Activated CD4-positive, alpha-beta T cell treated with anti-CD3 and anti-CD28 coated beads, Interleukin-2, Interleukin-6, amounts not matched to agents 100 ng/mL and 50 ng/mL, durations not matched to agents 16 hours and 8 hours (primary cell): ENCODE measurements at places on chromosomes 11 and 22.
A peak's percentile ranks its signal among the peaks of the same experiment; 100 is the strongest.

GRCh38 chr11:111454561-111455192 lies 57.5 kb downstream of the BTG4 start:
- DNase-seq: peak; percentile 69

GRCh38 chr22:29458551-29458950 lies 20.2 kb downstream of the RFPL1 start:
- DNase-seq: no peak

DNA sequence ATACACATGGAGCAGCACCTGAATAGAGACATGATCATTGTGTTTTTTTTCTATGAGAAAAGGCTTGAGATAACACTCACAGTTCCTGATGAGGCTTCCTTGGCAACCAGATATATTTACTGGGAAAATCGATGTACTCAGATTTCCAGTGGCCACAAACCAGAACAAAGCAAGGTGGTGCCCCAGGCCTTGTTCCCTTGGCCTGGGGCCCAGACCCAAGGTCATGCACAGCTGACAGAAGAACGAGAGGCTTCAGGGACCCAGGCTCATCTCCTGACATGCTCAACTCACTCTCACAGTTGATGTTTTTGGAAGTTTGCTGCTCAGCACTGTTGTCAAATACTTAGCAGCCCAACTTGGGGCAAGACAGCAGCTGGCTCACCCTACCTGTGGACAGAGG lies 281.8 kb downstream of the NTM start:
- DNase-seq: no peak

DNA sequence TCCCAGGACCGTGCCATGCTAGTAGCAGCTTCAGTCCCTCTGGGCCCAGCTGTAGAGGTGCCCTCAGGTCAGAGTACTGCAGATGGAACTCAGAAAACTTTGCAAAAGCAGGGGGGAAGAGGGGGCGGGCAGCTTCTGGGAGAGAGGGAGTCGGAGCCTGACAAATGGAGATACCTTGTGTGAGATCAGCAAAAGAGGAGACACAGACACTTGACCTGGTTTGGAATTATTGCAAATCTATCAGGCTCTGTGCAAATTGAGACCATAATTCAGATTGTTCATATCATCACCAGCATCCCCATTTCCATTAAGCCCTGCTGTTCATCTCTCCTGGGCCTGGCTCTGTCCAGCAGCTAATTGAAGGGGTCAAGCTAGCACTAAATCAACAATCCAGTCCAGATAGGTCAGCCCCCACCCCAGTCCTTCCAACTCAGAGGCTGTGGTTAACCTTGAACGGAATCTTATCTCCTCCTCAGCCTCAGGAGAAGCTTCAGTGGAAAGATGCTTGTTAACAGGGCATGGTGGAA lies 292.6 kb upstream of the PLET1 start:
- no peak for DNase-seq

- DNase-seq: no peak
These were observed 31.4 kb downstream of the LIMK2 start for GRCh38 chr22:31243339-31244045.

GRCh38 chr11:62724171-62724570 lies 3.1 kb downstream of the HNRNPUL2 start:
- DNase-seq: no peak

GRCh38 chr11:75706260-75706729 lies 11.3 kb upstream of the MOGAT2 start:
- peak; percentile 76 for DNase-seq

DNA sequence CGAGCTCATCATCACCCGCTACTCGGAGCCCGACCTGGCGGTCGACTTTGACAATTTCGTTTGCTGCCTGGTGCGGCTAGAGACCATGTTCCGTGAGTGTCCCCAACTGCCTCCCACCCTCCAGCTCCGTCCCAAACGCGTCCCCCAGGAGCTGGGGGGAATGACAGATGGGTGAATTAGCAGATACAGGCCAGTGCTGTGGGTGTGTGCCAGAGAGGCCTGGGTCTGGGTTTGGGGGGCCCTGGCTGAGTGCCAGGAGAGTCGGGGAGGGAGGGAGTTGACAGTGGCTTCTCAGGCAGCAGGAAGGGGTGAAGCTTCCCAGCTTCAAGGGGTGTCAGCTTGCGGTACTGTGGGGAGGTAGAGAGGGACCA lies 28.6 kb downstream of the CAPN1 start:
- DNase-seq: no peak

GRCh38 chr11:63870351-63871140 lies 31.6 kb downstream of the MARK2 start:
- DNase-seq: peak; percentile 52

DNA sequence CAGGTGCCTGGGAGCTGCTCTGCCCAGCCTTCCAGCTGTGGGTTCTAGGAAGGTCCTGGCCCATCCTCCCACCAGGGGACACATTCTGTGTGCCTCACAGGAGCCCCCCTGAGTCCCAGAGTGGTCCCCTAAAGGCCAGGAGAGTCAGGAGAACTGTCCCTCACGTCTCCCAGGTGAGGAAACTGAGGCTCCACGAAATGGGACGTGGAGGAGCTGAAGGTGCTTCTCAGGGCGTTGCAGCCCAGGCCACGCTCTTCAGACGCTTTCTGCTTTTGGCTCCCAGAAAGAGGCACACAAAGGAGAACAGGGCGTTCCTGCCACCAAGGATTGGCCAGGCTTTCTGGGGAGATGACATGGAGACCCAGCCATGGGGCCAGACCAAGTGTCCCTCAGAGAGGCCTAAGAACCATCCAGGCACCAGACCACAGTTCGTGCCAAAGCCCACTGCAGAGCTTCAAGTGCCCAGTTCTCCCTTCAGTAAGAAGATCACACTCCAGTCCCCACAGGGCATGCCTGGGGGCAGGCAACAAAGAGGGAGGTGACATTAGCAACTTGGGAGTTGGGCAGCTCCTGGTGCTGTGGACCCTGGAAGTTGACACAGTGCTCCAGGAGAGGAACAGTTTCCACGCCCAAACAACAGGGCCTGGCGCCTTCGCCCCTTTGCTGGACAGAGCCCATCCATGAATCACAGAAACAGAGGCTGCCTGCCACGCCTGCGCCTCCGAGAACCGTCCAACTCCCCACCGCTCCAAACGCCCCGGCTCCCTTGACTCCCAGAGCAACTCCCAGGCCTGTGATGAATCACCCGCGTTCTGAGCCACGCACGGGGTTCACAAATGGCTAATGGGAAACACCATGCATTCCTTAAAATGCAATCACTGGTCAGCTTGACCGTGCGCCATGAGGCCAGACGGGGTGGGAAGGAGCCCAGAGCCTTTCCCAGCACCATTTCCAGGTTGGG lies 589.2 kb downstream of the BRD1 start:
- no peak for DNase-seq

GRCh38 chr11:2885678-2886081 lies at the start of gene CDKN1C:
TSS of gene CDKN1C (minus strand) at chr11:2885775. CDS start at chr11:2885456, 319 bp downstream.
- DNase-seq: peak; percentile 85

DNA sequence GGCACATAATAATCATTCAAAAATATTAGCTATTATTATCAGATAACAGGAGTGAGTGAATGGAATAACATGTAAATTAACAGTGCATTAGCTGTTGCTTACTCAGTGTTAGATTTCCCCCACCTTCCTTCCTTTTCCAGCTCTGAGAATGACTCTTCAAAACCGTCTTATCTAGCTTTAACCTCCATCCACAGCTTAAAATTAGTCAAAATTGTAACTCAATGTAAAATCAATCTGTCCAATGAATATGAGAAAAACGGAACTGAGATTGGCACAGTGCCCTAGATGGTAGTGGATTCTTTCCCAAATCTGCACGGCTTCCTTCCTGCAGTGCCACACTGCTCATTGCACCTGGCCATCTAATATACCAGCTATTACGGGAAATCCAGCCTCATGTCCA lies 156.8 kb upstream of the BDNF start:
- no peak for DNase-seq

DNA sequence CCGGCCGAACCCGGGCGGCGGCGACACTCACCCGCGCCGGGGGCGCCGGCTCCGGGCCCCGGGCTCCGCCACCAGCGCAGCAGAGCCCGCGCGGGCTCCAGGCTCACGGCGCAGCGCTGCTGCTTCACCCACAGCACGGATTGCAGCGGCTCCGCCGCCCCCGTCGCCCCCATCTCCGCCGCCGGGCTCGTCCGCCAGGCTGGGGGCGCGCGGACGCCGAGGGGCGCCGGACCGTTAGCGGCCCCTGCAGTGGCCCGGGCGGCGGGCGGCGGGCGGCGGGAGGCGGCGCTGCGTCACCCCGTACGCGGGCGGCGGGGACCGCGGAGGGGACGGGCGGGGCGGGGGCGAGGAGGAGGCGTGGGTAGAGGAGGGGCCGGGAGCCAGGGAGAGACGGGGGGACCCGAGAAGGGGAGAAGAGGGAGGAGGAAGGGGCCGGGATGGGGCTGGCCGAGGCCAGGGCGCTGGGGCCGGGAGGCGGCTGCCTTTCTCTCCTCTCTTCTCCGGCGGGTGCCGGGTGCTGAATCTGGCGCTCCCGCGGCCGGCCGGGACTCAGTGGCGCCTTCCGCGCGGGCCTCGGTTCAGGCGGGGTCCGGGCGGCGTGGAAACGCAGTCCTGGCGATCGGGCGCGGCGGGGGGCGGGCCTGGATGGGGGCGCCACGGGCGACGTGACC lies at the start of gene CERK:
Gene CERK (minus strand): TSS at position 277 of the 671 bp plus-strand sequence. CDS start 104 bp downstream, at position 173.
- DNase-seq: peak; percentile 85

GRCh38 chr11:72962084-72962483 lies 147.9 kb downstream of the ATG16L2 start:
- DNase-seq: no peak

GRCh38 chr22:40107244-40107643 lies 70.5 kb upstream of the TNRC6B start:
- DNase-seq: peak; percentile 32

- DNase-seq: no peak
These were observed 336 bp upstream of the LIF start for GRCh38 chr22:30246814-30247376.

DNA sequence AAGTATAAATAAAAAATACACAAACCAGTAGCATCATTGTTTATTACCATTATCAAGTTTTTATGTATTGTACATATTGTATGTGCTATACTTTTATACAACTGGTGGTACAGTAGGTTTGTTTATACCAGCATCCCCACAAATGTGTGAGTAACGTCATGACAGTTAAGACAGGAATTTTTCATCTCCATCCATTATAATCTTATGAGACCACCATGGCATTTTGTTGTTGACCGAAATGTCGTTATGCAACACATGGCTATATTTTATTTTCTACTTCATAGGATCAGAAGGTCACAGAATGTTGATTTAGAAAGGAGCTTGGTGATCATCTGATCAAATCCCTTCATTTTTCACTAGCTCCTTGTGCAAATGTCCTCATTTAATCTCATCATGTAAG lies 170.9 kb upstream of the NCAM1 start:
- DNase-seq: no peak

DNA sequence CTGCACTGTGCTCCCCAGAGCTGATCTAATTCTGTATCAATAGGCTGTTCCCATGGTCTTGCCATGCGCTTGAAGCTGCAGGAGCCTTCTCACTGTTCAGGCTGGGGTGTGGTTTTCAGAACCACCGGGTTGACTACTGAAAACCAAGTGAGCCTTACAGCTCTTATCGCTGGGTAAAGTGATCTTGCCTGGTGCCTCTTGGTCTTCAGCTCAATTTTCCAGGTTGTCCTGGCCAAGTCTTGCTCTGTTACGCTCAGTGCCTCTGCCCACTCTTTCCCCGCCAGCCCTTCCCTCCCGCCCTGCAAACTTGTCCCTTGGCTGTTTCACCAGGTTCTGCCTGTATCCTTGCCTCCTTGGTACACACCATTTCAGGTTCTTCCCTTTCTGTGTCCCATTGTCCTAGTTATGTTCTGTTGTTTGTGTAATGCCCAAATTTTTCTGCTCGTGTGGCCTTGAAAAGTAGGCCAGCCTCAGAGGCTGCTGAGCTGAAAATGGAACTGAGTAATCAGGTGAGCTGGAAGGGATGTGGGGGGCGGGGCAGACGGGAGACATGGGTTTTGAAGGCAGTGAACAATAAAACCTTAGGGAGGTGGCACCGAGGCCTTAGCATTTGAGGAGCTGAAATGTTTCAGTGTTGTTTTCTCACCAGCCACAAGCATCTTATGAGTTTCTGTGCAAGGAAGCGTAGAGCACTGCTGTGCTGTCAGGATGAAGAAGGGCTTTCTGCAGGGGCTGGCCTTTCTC lies 11.2 kb downstream of the PEX26 start:
- no peak for DNase-seq

DNA sequence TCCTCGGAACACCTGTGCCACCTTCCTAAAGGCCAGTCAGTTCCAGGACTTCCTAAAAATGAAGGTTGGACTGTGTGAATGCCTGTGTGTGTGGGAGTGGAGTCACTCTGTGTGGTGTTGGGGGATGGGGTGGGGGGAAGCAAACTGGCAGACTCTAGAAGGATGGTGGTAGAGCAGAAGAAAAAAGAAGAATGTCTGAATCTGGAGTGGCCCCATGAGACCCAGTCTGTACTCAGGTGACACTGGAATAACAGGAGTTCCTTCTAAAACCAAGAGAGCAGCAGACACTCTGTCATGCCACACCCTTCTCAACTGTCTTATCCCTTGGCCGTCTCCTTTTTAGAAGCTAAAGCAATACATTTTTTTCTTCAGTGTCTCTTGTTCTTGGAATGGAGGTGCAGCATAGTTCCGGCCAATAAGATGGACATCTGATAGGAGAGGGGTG lies 82.9 kb downstream of the MAML2 start:
- DNase-seq: no peak

DNA sequence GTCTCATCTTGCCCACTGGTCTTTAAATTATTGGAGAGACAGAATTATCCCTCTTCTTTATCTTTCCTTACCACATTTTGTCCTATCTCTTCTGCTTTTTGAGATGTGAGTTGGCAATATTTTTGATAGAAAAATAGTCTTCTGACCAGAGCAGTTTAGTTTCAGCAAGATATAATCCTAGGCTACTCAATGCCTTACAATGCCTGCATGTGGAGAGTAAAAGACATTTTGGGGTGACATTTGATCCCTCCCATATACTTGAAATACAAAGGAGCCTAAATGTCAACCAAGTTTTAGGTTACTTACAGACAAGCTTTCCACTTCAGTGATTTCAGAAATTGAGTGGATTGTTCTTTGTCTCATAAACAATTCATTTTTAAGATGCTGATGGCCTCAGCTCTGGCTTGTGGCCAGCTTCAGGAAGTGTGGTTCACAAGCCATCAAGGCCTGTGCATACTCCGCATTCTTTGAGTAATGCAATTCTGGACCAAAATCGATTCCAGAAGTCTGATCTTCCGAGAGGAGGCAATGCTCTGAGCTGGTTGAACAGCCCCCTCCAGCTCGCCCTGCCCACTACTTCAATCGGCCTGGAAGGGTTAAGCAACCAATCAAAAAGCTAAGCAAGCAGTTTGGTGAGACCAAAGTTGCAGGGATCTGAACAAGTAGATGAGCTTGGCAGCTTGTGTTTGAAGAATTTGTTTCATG lies 274.4 kb downstream of the BLID start:
- no peak for DNase-seq

GRCh38 chr11:111359223-111360149 lies 19.6 kb downstream of the POU2AF1 start:
- DNase-seq: peak; percentile 32
